ENCODE measurements at places on chromosomes 3 and 15. TPM values are rescaled to one million over a fixed set of nuclear protein-coding genes. Genes with fewer than 3 reads are reported as not detected.

FAM81A gene
- total RNA-seq = 0.18 TPM

EPHB3 gene
- total RNA-seq = 7.0 TPM

PIK3CA gene
- total RNA-seq = 26.0 TPM

DCLK3 gene
- total RNA-seq = under 0.01 TPM

EIF4A2 gene
- total RNA-seq = 564 TPM

MASP1 gene
- 319 TPM for total RNA-seq

LINGO1 gene
- total RNA-seq = not detected

NAALADL2 gene
- total RNA-seq = 13.7 TPM

GOLGA8O gene
- total RNA-seq = 0.85 TPM

ETV5 gene
- 18.5 TPM for total RNA-seq

NBEAL2 gene
- 1.4 TPM for total RNA-seq

STAB1 gene
- 0.57 TPM for total RNA-seq

PCLAF gene
- 14.7 TPM for total RNA-seq

ATP13A5 gene
- total RNA-seq = not detected

CLRN1 gene
- total RNA-seq = not detected

VWA5B2 gene
- total RNA-seq = not detected

COPG1 gene
- 503 TPM for total RNA-seq

SH3BP5 gene
- 33.4 TPM for total RNA-seq

TMC3 gene
- not detected for total RNA-seq

CSPG5 gene
- total RNA-seq = 0.18 TPM

PTX3 gene
- total RNA-seq = 679 TPM

AP3S2 gene
- 52.9 TPM for total RNA-seq

SPATA12 gene
- not detected for total RNA-seq

SLC9A9 gene
- 10.3 TPM for total RNA-seq

CDCP1 gene
- 5.6 TPM for total RNA-seq

TM6SF1 gene
- total RNA-seq = 0.55 TPM

PRR23E gene
- total RNA-seq = not detected

ZXDC gene
- total RNA-seq = 17.7 TPM

ST8SIA2 gene
- total RNA-seq = not detected

SERPINI2 gene
- total RNA-seq = not detected

TGM4 gene
- not detected for total RNA-seq

CP gene
- total RNA-seq = 1.1 TPM

Measured in smooth muscle cell of bladder (primary cell).